ENCODE measurements at places on chromosomes 6 and 20.

DNA sequence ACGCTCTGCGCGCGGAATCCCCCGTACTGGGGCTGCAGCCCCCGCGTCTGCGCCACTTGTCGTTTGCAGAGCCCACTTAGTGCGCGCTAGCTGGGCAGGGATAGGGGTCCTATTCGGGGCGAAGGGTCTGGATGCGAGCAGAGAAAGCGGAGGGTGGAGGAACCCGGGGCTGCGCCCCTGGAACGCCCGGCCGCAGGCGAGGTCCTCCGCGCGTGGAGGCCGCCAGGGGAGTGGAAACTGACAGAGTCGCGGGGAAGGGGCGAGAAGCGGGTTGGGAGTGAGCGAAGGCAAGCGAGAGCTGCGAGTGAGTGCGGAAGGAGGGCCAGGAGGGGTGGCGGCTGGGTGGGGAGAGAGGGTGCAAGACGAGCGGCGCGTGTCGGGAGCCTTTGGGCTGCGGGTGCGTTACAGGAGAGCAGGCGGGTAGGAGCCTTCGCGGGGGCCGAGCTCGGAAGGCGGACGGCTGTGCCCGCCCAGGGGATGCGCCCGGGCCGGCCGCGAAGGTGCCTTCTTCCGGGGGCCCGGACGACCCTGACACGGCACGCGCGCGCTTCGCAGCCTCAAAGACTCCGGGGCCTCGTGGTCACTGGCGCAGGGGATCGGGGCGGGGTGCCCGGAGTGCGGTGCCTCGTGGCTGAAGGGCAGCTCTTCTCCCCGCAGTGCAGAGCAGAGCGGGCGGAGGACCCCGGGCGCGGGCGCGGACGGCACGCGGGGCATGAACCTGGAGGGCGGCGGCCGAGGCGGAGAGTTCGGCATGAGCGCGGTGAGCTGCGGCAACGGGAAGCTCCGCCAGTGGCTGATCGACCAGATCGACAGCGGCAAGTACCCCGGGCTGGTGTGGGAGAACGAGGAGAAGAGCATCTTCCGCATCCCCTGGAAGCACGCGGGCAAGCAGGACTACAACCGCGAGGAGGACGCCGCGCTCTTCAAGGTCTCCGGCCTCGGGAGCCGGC, 1.2 kb downstream of the IRF4 start:
- DNase-seq, result no peak

GRCh38 chr20:25279403-25279802, 31.5 kb downstream of the PYGB start:
- DNase-seq, result no peak

- no peak for DNase-seq
These were observed 130.3 kb upstream of the BMP2 start for GRCh38 chr20:6637160-6637579.

- DNase-seq, result no peak
These were observed 28.2 kb upstream of the KCNB1 start for GRCh38 chr20:49510562-49511122.

DNA sequence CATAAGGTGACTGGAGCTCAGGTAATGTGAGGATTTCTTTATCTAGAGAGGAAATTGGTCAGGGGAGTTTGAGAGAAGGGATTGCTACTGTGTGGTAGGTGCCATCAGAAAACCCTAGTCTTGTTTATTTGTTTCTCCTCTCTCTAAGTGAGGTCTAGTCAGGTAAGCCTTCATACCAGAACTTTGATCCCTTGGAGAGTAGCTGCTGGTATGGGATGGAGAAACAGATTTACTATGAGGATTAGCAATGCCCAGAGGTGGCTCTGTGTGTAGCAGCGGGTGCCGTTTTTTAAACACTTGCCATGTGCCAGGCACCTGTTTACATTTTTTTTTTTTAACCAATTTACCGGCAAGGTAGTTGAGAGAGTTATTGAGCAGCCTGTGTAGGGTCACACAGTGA, 19.5 kb downstream of the CMTR1 start:
- DNase-seq, result no peak

DNA sequence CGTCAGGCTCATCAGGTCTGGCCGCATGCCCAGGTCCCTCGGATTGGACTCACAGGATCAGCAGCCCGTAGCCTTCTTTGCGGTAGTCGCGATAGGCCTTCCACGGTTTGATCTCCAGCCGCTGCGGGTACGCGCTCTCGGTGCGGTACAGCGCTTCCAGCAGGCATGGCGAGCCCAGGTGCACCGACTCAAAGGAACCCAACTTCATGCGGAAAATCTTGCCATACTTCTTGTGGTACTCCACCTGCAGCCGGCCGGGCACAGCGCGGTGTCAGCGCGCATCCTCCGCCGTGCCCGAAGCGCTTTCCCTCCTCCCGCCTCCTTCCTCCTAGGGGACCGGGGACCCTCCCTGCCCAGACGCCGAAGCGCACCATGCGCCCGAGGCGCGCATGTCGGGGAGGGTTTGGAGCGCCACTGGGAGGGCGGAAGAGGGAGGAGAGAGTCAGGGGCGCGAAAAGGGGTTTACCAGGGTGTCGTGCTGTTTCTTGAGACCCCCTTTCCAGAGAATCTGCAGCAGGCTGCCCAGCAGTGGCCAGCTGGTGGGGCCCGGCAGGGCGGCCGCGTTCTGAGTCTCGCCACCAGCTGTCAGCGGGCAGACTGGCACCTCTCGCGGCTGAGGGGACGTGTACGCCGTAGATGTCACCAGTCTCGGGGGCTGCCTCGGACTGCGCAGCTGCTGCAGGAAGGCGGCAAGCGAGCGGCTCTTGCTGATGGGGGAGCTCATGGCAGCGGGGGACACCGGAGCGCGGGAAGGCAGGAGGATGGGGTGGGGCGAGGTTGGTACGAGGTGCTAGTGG, 732 bp downstream of the CYP24A1 start:
- no peak for DNase-seq

DNA sequence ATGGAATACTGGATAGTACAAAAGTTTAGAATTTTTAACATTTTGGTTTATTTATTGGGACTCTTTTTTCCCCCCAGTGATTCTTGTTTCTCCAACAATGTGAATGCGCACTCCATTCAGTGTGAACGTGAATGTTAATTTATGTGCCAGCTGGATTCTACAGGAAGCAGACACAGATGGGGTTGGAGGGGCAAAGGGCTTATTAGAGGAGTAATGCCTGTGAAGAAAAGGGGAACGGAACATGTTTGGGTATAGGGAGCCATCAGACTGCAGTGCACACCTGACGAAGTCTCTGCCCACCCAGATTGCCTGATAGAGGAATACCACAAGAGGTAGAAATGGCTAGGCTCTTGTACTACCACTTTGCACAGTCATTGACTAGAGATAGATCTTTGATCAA, 48.2 kb downstream of the PTPRA start:
- DNase-seq, result no peak

- no peak for DNase-seq
These were observed 3.9 kb downstream of the RAB44 start for GRCh38 chr6:36701401-36701991.

- no peak for DNase-seq
These were observed 28.3 kb downstream of the SLC2A4RG start for GRCh38 chr20:63767886-63768285.

DNA sequence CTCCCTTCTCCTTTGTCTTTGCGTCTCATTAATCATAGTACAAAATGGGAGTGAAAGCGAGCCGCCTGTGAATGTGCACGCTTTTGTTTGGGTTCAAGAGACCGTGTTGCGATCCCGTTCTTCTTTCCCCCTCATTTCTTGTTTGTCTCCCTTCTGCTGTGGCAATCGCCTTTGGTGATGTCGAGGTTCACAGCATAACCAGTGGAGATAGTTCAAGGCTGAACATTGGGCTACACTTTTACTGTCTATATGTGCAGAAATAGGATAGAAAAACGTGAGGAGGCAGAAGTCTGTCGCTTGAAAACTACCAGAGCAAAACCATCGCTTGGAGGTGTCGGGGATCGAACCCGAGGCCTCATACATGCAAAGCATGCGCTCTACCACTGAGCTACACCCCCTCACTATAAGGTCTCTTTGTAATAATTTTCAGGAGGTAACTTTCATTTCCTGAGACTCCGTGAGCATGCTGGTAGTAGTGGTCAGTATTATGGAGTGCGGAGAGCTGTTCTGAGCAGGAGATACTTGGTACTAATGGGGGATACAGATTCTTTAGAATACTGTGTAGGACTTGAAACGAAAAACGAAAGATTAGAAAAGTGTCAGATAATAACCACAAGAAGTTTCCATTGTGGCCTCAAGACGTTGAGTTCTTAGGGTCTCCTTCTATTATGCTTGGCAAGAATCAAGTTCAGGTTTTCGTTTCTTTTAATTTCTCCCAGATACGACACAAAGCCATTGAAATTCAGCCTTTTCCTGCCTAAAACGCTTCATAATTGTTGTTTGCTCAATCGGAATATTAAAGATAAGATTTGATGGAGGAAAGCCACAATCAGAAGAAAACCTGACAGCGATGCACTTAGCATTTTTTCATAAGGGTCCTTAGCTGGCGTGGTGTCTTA, 106.6 kb downstream of the TRIM27 start:
- DNase-seq, result no peak

- no peak for DNase-seq
These were observed 108.7 kb downstream of the ERMARD start for GRCh38 chr6:169859978-169860703.

GRCh38 chr20:8067082-8067481, 47.5 kb upstream of the TMX4 start:
- DNase-seq, result no peak

GRCh38 chr20:14219801-14220461, 117.5 kb downstream of the FLRT3 start:
- no peak for DNase-seq

GRCh38 chr6:151142676-151143075, 97.1 kb upstream of the AKAP12 start:
- DNase-seq, result no peak

DNA sequence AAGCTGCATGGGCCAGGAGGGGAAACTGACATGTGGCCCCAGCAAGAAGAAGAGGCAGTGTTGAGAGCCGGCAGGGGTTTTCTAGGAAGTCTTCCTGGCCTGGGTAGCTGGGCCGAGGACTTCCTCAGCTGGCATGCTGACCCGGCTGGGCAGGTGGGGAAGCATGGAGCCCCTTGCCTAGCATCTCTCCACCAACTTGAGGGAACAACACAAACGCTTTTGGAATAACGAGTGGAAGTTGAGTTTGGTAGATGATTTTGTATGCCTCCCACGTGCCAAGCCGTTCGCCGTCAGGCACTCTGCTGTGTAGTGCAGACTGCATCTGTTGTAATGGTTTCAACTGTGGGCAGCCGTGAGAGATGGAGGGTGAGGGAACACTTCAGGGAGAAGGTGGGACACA, 7.3 kb downstream of the TMEM181 start:
- no peak for DNase-seq

GRCh38 chr6:159646733-159647132, 46.3 kb downstream of the SOD2 start:
- DNase-seq, result no peak

- no peak for DNase-seq
These were observed 224.4 kb downstream of the UST start for GRCh38 chr6:148971031-148971927.

GRCh38 chr6:112649853-112650252, 302.7 kb downstream of the RFPL4B start:
- no peak for DNase-seq

GRCh38 chr20:19210391-19211155, 1.9 kb upstream of the SLC24A3 start:
- DNase-seq, result no peak

DNA sequence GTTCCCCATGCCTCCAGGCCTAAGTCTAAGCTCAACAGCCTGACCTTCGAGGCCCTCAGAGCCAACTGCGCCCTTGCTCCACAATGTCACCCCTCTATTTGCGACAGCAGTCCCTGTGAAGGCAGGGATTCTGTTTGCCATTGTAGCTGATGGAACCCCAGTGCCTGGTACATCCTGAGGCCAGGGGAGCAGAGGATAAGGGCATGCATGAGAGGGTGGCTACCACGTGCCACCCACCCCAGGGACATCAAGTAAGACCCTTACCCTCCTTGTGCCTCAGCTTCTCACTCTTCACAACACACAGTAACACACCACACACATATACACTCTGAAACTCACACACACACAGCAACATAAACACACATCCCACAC, 20.0 kb upstream of the SIRPA start:
- DNase-seq, result no peak

GRCh38 chr20:41903586-41903985, 285.4 kb upstream of the CHD6 start:
- DNase-seq, result no peak

GRCh38 chr6:19368511-19368910, 468.7 kb upstream of the ID4 start:
- DNase-seq, result no peak

DNA sequence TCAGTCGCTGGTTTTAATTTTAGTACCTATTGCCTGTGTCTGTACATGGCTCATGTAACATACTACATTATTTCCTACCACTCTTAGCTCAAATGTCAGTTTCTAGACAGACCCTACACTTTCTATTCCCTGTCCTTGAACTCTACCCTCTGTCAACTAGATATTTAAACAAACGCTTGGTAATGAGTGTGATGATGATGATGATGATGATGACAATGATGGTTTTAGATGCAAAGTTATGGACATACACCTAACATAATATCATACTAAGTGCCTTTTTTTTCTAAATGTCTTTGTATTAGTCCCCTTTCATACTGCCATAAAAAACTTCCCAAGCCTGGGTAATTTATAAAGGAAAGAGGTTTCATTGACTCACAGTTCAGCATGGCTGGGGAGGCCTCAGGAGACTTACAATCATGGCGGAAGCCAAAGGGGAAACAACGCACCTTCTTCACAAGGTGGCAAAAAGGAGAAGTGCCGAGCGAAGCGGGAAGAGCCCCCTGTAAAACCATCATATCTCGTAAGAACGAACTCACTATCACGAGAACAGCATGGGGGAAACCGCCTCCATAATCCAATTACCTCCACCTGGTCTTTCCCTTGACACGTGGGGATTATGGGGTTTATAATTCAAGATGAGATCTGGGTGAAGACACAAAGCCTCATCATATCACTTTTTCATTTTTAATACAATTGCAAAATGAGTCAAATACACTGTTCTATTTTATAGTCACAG, 87.1 kb downstream of the IBTK start:
- DNase-seq, result no peak

- no peak for DNase-seq
These were observed 32.6 kb upstream of the BTN3A2 start for GRCh38 chr6:26332408-26332807.

GRCh38 chr6:159213405-159213804, 44.2 kb downstream of the FNDC1 start:
- no peak for DNase-seq

- no peak for DNase-seq
These were observed at the start of gene CLVS2 for GRCh38 chr6:122995921-122996793. CLVS2 (plus strand) TSS chr6:122996235; CDS start chr6:122997778, 1,543 bp downstream.

GRCh38 chr6:134003542-134003951, 48.9 kb downstream of the SLC2A12 start:
- DNase-seq, result no peak

DNA sequence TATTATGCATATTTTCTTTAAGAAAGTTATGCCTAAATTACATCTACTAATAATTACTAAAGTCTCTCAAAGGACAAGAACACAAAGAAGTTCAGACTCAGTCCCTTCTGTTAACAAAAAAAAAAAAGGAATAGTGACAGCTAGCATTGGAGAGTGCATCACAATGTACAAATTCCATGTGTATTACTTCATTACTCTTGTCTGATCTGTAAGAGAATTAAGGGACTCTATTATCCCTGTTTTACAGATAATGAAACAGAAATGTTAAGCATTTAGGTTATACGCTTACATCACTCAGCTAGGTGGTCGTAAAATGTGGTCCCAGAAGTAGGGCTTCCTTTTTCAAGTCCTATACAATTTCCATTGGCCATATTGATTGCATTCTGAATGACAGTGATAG, 17.2 kb upstream of the VNN1 start:
- no peak for DNase-seq

GRCh38 chr20:8996817-8997512, 71.9 kb upstream of the PLCB4 start:
- no peak for DNase-seq
